ENCODE measurements at places on chromosomes 6 and 20.
A peak's percentile ranks its signal among the peaks of the same experiment; 100 is the strongest.

DNA sequence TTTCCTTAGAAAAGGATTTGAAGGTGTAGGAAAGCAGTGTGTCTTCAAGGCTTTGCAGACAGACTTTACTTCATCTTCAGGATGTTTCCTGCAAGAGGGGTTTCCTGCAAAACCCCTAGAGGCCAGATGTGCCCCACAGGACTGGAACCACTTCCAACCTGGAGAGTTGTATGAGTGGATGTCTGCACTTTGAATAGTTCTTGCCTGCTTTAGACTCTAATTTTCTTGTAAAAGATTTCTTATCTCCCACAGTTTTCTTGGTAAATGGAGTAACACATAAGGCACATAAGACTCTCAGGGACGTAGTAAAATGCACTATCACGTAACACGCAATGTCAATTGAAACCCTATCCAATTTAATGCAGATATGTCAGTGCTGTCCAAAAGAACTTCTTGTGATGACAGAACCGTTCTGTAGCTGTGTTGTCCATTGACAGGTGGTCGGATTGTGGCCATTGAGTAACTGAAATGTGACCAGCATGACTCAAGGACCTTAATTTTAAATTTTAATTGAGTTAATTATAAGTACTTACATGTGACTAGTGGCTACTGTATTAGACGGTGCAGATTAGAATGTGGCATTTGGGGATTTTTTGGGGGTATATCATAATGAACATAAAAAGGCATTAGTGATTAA, 118.7 kb downstream of the JARID2 start:
- DNase-seq = no peak

DNA sequence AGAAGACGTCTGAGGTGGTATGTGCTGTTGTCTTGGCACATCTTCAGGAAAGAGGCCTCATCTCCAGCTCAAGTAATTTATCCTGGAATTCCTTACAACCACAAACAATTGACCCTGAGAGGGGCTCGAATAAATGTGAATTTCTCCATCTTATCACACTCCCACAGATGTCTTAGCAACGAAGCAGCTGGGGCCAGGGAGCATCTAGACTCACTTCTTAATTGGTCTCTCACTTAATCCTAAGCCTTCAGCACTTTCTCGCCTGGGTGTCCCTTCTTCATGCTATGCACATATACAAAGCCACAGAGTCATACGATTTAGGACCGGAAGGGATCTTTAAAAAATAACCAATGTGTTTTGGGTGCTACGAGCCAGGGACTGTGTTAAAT, 27.1 kb downstream of the PCK1 start:
- no peak for DNase-seq

- no peak for DNase-seq
Observed at GRCh38 chr6:38955861-38956260, 92.7 kb upstream of the GLP1R start.

GRCh38 chr6:164579035-164579434, 730.4 kb downstream of the C6orf118 start:
- no peak for DNase-seq

GRCh38 chr6:107435798-107436197, 23.6 kb downstream of the PDSS2 start:
- DNase-seq = no peak

- no peak for DNase-seq
Observed at GRCh38 chr6:13267142-13267651, 61.1 kb downstream of the TBC1D7 start.

GRCh38 chr20:43189554-43190331, at the start of gene PTPRT:
Gene PTPRT (minus strand): TSS chr20:43189906. CDS start chr20:43189733, 173 bp downstream.
- DNase-seq = peak; percentile 10

- no peak for DNase-seq
Observed at GRCh38 chr6:35185302-35185681, 28.5 kb upstream of the SCUBE3 start.

DNA sequence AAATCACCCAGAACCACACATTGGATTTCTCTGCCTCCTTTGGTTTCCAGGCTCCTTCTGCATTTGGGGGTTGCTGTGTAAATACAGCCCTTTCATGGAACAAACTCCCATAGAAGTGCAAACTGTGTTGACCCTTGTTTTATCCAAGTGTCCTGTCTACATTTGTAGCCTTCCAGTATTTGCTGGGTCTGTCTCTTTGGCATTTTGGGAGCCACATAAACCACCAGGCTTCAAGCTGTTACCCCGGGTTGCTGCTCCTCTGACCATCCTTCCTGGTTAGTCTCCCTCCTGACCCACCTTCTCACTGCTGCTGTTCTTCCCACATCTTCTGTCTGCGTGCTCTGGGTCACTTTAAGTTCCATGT, 7.6 kb upstream of the MTHFD1L start:
- DNase-seq = no peak

- DNase-seq = no peak
Observed at GRCh38 chr6:93177438-93177837, 241.9 kb downstream of the EPHA7 start.

DNA sequence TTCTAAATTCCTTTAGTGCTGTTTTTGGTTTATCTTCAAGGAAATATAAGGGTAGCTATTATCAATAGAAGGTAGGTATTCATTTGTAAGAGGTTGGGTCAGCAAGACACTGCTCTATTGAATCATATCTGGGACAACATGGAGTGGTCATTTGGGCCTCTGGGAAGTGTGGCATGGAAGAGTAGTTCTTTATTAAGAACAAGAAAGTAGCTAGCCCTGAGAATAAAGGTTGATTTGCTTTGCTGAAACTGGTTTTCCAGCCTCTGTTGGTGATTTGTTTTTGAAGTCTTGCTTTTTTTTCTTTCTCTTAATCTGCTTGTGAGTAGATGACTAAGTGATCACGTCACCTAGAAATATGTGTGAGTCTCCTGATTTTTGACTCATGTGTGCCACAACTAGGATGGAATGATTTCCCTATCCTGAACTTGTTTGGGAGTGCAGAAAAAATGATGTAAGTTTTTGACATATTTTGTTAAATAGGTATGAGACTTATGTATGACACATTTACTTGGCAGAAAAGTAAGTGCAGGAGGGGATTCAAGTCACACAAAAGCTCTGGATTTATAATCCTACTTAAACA, 381.8 kb downstream of the CENPW start:
- no peak for DNase-seq

DNA sequence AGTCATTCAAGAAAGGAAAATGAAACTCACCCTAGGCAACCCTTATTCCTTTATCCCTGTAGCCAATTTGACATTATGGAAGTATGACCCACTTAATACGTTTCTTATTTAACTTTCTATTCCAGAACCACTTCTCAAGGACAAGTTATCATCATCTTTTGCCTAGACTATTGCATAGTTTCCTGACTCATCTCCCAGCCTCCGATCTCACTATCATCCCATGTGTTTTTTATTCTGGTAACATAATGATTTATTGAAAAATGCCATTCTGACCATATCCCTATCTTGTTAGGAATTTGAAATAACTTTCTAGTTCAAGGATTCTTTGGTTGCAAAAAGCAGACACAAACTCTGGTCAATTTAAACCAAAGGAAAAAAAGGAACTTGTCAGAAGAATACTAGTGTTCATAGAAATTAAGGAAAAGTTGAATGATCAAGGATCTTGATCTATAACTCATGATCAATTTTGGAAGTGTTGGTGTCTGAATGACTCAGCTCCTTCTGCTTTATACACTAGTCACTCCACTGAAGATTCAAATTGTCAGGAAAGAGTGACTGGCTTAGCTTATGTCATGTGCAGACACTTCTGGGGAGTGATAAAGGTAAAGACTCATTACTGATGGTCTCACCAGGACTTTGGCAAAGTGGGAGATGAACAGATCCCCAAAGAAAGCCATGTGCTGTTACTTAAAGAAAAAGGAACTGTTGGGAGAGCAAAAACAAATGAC, 8.5 kb upstream of the TINAG start:
- DNase-seq = no peak

Measured in NCI-H1105 (cell line).